ENCODE measurements at places on chromosomes 16 and 17. TPM values are rescaled to one million over a fixed set of nuclear protein-coding genes. Genes with fewer than 3 reads are reported as not detected.

DNA sequence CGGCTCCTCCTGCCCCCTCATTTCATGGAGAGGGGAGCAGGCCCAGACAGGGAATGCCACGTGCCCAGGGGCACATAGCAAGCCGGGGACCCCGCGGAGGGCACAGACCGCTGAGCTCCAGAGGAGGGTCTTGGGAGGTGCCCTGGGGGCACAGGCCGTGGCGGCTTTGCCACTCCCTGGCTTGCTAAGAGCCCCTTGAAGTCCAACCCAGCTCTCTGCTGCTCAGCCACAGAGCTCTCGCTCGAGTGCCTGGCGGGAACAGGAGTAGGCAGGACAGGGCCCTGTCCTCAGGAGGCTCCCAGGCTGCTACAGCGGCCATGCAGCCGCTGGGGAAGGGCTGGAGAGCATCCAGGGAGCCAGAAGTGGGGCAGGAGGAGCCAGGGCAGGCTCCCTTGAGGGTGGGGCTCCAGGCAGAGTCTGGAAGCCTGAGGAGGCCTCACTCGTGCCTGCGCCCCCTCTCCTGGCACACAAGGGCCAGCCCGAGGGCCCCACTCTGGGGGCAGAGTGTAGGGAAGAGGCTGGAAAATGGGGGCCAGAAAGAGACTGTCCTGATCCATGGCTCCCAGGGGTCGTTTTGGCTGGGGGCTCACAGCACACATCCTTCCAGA lies 4.4 kb upstream of the RAB26 start:
- peaks cover 40% of the 10 kb centered on the region for H3K27me3 ChIP-seq
- H3K4me1 ChIP-seq = peaks cover 4% of the 10 kb centered on the region
- no peaks in the 10 kb centered on the region for H3K36me3 ChIP-seq

DNA sequence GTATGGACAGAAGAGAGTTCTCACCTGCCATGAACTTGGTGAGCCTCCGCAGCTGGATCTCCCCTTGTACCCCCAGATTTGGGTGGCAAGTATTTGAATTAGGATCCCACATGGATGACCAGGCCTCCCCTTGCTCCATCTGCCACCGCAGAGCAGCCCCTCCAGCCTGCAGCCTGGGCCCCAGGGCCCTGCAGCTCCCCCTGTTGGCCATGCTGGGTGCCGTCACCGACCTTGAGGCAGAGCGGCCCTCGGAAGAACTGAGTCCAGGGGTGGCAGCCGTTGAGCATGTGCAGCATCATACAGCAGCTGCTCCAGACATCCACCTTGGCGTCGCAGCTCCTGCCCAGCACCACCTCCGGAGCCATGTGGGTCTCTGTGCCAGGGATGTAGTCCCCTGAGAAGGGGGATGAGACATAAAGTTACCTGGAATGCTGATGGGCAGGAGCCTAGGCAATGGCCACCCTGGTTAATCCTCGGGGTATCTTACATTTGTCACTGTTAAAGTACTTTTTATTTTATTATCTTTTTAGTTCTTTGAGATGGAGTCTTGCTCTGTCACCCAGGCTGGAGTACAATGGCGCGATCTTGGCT lies 9.0 kb upstream of the SPATA32 start:
- peak; percentile 54 for DNase-seq
- no peaks in the 10 kb centered on the region for H3K4me1 ChIP-seq
- no peaks in the 10 kb centered on the region for H3K27me3 ChIP-seq

Gene CHP2
- 2.9 TPM for polyA plus RNA-seq

Gene TEKT5
- 0.71 TPM for polyA plus RNA-seq

Gene HIC1
- 4.2 TPM for polyA plus RNA-seq

GRCh38 chr16:75333721-75334163 lies 82.3 kb upstream of the BCAR1 start:
- H3K4me1 ChIP-seq = no peaks in the 10 kb centered on the region
- no peak overlapping the region for H3K27ac ChIP-seq
- no peaks in the 10 kb centered on the region for H3K36me3 ChIP-seq
- no peak overlapping the region for H3K4me3 ChIP-seq

DNA sequence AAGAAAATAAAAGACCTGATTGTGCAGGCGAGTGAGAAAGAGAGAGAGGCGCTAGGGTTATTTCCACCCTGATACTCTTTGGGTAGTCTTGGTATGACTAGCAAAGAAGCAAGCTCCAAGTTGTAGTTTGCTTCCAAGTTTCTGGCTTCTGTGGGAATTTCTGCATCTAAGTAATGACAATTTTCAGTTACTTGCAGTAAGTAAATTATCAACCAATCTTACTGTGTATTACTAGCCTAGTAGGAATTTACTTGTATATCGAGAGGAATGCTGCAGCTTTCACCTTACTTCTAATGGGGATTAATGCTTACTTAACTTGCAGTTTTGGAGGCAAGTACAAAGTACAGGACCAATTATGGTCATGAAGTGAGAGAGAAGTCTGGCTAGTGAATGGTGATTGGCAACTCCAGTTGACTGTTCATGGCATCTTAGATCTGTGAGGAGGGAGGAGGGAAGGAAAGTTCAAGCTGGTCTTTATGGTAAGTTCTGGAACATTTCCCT lies 31.9 kb downstream of the TENT4B start:
- H3K4me1 ChIP-seq = no peaks in the 10 kb centered on the region
- no peak overlapping the region for H3K27ac ChIP-seq
- H3K36me3 ChIP-seq = no peaks in the 10 kb centered on the region
- no peak overlapping the region for H3K4me3 ChIP-seq
- H3K27me3 ChIP-seq = no peaks in the 10 kb centered on the region
- DNase-seq = no peak

DNA sequence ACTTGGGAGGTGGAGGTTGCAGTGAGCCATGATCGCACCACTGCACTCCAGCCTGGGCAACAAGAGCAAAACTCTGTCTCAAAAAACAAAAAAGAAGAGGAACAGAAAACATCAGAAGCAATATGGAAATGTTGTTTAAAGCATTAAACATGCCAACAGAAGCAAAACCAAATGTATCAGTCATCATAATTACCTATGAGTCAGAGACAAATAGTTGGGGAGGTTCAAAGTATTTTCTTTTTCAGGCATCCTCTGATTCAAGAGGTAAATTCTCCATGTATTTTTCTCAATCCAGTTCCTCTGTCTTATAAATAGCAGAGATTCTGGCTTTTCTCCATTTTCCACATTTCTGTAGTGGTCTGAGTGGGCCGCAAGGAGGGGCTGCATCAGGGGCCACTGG lies 2.1 kb upstream of the TM4SF5 start:
- H3K27ac ChIP-seq = no peak overlapping the region
- no peak overlapping the region for H3K4me3 ChIP-seq
- no peaks in the 10 kb centered on the region for H3K36me3 ChIP-seq
- DNase-seq = no peak

Gene NOXO1
- polyA plus RNA-seq = 5.7 TPM

GRCh38 chr17:56593086-56593645 lies 333 bp upstream of the NOG start:
- H3K27ac ChIP-seq = no peak overlapping the region
- H3K27me3 ChIP-seq = peaks cover 93% of the 10 kb centered on the region
- H3K4me3 ChIP-seq = peak overlapping the region; percentile 39
- peak; percentile 38 for DNase-seq
- H3K4me1 ChIP-seq = peaks cover 6% of the 10 kb centered on the region
- no peaks in the 10 kb centered on the region for H3K36me3 ChIP-seq

GRCh38 chr16:69340095-69340644 lies 598 bp downstream of the NIP7 start:
- peaks cover 37% of the 10 kb centered on the region for H3K36me3 ChIP-seq
- no peak for DNase-seq
- H3K4me1 ChIP-seq = peaks cover 23% of the 10 kb centered on the region

DNA sequence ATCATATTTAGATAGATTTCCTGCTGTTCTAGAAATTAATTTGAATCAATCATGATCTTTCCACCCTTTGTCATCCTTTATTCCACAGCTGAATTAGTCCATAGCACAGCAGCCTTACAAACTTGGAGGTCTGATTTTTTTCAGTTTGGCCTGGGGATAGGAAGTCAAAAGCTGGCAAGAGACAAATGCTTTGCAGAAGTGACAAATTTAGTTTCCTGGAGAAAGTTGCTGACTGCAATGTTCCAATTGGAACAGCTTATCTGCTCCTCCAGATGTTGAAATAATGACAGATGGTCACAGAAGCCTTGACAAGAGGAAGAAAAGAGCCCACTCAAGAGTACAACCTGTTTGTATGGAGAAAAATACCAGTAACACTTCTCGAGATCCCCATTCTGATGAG lies 1276.1 kb upstream of the CDH8 start:
- no peak overlapping the region for H3K27ac ChIP-seq
- no peaks in the 10 kb centered on the region for H3K4me1 ChIP-seq
- H3K36me3 ChIP-seq = no peaks in the 10 kb centered on the region
- H3K27me3 ChIP-seq = no peaks in the 10 kb centered on the region
- DNase-seq = no peak
- no peak overlapping the region for H3K4me3 ChIP-seq

DNA sequence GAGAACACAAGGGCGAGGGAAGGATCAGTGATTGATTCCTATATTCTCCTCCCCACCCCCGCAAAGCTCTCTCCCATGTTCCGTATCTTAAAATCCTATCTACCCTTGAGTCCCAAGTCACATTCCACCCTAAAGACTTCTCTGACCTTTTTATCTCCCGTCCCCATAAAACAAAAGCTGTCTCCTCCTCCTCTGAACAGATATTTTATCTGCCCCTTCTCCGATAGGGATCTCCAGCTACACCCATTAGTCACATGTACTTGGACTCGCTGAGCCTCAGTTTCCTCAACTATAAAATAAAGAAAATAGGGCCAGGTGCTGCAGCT lies 12.8 kb downstream of the GGA2 start:
- H3K4me1 ChIP-seq = no peaks in the 10 kb centered on the region
- DNase-seq = no peak
- no peak overlapping the region for H3K4me3 ChIP-seq
- peaks cover 32% of the 10 kb centered on the region for H3K36me3 ChIP-seq

DNA sequence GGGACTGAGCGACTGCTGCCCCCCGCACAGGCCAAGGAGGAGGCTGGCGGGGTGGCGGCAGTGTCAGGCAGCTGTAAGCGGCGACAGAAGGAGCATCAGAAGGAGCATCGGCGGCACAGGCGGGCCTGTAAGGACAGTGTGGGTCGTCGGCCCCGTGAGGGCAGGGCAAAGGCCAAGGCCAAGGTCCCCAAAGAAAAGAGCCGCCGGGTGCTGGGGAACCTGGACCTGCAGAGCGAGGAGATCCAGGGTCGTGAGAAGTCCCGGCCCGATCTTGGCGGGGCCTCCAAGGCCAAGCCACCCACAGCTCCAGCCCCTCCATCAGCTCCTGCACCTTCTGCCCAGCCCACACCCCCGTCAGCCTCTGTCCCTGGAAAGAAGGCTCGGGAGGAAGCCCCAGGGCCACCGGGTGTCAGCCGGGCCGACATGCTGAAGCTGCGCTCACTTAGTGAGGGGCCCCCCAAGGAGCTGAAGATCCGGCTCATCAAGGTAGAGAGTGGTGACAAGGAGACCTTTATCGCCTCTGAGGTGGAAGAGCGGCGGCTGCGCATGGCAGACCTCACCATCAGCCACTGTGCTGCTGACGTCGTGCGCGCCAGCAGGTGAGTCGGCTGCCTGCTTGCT lies 5.6 kb upstream of the TMEM88 start:
- peaks cover 45% of the 10 kb centered on the region for H3K4me1 ChIP-seq
- no peaks in the 10 kb centered on the region for H3K27me3 ChIP-seq
- no peak for DNase-seq
- H3K27ac ChIP-seq = no peak overlapping the region

Gene WSCD1
- polyA plus RNA-seq = 1.1 TPM

DNA sequence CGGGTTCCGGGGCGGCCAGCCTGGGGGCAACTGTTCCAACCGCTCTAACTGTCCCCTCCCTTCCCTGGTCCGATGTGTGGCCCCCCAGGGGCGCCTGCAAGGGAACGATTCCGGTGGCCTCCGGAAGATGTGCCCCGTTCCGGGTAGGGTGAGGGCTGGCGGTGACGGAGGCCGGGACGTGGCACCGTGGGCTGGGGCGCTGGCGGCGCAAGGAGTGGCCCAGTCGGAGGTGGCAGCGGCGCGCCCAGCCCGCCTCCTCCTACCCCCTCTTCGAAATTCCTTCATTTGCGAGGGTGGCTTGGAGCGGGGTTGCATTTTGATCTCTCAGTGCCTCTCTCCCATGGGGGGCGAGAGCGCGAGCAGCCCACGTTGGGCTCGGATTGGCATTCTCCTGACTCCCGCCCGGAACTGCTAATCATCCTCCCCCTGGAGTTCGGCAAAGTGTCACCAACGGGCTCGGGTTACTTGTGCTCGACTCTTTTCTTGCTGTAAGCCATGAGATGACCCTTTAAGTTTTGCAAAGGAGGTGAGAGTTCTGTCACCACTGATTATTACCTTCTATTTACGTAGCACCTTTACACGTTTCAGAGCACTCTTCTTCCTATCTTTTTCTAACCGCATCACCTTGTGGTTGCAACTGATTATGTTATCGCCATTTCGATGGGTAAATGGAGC lies 622 bp downstream of the NDEL1 start:
- peaks cover 11% of the 10 kb centered on the region for H3K4me1 ChIP-seq
- peak overlapping the region; percentile 88 for H3K27ac ChIP-seq
- no peaks in the 10 kb centered on the region for H3K36me3 ChIP-seq
- peak; percentile 16 for DNase-seq
- H3K27me3 ChIP-seq = no peaks in the 10 kb centered on the region
- peak overlapping the region; percentile 74 for H3K4me3 ChIP-seq

DNA sequence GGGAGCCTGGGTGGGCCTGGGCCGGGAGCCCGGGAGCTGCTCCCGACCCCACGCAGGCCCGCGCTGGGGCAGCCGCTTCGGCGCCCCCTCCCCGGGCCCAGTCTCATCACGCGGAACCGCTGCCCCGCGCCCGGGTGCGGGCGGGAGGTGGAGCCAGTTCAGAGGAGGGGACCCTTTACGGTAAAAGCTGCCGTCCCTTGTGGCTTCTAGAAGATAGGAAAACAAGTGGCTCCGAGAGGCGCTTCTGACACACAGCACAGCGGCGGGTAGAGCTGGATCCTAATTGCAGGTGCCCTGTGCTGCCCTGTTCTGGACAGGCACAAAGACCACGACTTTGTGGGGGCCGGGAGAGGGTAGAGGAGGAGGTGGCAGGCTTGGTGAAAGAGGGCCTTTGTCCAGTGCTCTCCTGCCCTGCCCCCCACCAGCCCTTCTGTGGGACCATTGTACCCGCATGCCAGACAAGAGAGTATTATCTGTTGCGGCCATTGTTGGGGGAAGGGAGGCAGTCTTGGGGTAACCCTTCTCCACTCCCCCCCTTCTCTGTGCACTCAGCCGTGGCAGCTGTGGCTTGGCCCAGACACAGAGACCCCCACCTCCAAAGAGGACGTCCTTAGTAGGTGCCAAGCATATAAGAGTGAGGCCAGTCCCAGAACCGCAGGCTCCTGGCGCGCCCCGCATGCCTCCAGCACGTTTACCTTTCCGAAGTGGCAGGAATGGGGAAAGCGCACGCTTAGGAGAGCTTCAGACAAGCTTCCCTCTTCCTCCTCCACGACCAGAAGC lies 736 bp downstream of the CNP start:
- H3K36me3 ChIP-seq = peaks cover 32% of the 10 kb centered on the region
- no peaks in the 10 kb centered on the region for H3K27me3 ChIP-seq
- no peak for DNase-seq
- peaks cover 32% of the 10 kb centered on the region for H3K4me1 ChIP-seq

Data from thymus (tissue), 14 donors.